ENCODE measurements at places on chromosomes 7 and 10. TPM values are rescaled to one million over a fixed set of nuclear protein-coding genes. Genes with fewer than 3 reads are reported as not detected.
A peak's percentile ranks its signal among the peaks of the same experiment; 100 is the strongest.

DNA sequence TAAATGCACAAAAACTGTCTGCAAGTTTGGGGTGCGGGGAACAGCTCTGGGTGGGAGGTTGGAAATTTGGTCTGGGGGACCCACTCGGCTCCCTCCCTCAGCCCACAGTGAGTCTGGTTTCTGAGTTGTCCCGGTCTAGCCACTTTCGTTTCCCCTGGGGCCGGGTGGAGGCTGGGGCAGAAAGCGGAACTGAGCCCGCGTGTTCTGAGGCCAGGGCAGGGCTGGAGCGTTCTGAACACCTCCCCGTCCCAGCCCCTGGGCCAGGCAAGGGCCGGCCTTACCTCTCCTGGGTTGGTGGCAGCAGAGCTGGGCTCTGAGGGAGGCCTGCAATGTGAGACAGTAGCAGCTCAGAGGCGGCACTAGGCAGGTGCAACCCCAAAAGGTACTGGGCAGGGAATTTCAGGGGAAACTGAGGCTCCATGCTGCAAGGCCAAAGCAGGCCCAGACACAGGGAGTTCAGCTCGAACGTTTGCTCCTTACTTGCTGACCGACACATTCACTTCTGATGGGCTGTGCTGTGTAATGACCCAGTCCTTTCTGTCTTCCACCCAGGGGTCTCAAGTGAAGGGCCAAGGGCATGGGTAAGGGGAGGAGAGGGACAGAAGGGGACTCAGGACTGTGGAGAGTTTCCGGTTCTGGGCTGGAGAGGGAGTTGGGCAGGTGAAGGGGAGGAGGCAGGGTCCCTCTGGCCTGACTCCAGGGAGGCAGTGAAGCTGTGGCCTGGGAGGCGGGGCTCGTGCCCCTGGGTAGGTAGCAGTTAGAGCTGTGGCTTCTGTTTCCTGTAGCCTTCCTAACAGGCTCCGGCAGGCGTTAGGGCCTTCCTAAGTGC lies 3.0 kb downstream of the IRF5 start:
- no peak for DNase-seq

GRCh38 chr10:113565364-113565763 lies 12.5 kb downstream of the HABP2 start:
- DNase-seq = peak; percentile 70

DNA sequence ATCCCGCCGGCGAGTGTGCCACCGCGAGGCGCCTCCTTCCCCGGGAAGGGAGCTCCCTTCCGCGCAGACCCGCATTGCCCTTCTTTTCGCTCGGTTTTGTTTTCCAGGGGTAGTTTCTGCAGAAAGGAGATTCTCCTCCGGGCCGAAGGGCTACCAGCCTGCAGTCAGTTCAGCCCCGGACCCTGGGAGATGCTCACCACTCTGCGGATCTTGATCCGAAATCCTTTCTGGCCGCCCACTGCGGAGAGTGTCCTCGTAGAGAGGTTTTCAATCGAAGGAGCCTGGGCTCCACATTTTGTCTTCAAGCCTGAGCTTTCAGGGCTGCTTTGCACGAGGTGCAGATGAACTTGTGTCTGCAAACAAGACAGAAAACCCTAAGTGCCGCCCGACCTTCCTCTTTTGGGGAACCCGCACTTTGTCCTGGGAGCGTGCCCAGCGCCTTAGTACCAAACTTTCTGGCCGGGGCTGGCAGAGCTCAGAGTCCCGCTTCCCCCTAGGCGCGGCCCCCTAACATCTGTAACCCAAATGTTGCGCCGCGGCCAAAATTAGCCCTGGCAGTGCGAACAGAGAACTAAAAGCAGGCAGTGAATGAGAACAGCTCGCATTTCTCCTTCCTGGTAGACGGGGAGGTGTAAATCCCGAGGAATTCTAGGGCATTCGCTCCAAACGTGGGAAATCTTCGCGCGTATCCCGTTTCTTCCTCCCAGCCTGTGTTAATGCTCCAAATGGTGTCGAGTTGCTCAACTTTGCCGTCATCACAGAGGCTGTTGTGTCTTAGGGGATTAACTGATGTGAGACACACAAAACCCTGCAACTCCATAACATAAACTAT lies 6.7 kb upstream of the EN2 start:
- peak; percentile 85 for DNase-seq

GRCh38 chr7:22255342-22255741 lies 101.6 kb downstream of the RAPGEF5 start:
- no peak for DNase-seq

DNA sequence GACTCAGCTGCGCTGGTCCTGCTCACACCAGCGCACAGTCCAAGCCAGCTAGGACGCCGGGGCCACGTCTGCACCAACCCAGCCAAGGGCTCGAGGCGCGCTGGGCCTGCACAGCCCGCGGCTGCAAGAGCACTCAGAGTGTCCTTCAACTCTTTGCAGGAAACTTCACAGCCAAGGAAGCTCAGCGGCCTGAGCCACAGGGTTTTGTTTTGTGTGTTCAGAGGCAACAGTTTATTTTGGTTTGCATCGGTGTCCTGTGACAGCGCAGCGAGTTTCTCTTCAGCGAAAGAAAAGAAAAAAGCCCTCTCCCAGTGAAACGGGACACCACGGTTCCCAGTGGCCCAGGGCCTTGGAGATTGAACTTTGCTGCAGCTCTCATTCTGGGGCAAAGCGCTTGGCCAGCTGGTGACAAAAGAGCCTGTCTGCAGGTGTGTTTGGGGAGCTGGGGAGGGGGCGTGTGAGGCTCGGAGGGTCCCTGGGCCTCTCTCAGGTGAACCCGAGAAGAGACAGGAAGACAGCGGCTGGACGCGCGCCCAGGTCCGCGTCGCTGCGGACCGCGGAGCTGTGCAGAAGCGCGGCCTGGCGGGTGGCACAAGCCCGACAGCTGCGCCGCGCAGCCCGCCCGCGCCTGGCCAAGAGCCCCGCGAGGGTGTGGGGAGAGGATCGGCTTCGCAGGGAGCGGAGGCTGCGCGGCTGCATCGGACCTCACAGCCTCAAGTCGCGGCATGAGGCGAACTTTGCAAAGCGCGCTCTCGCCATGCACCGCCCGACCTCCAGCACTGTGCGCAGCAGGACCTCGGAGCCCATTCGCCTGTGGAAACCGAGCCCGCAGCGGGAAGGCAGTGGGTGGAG lies 922 bp downstream of the CXCL12 start:
- DNase-seq = no peak

DNA sequence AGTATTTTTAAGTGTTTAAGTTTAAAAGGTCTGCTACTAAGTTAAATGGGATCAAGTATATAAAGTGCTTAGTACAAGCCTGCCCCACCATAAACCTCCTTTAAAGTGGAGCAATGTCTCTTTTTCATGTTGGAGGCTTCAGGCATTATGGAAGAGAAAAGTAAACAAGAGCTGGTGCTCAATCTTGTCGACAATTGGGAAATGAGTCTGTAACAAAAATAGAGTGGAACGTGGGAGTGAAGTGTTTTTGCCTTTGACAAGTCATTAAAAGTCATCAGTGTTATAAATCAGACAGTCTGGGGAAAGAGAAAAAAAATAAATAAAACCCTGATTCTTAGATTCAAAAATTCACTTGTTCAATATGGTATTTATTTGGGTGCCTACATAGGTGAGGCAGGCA lies 44.7 kb downstream of the DNAJC12 start:
- no peak for DNase-seq

DNA sequence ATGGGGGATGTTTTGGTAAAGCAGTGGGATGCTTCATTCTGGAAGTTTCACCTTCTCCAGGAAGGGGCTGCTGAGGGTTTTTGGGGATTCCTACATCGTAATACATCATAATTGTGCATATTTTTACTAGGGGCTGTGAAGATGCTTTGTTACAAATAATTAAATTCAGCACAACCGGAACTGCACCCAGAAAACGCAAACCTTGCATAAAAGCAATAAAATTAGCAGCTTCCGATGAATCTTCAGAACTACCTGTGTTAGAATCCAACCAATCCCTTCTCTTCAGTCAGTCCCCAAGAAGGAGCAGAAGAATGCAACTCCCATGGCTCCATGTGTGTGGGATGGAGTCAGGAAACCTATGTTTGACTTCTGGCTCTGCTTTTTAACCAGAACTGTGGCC lies 48.4 kb upstream of the HMX3 start:
- DNase-seq = no peak

DNA sequence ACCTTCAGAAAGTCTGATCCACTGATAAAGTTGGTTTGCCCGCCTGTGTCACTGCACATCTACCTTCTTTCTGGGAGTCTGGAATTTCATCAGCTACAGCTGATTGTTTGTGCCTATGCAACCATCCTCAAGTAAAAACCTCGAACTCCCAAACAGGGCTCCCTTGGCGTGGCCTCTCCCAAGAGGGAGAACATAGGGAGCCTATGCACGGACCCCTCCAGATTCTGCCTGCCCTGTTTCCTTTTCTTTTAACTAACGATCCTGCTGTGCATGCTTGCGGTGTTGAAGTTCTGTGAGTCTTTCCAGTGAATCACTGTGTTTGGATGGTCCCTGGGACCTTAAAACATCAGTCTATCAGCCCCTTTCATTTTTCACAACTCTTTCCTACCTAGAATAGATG lies 226.9 kb upstream of the SEMA3D start:
- DNase-seq = no peak

DNA sequence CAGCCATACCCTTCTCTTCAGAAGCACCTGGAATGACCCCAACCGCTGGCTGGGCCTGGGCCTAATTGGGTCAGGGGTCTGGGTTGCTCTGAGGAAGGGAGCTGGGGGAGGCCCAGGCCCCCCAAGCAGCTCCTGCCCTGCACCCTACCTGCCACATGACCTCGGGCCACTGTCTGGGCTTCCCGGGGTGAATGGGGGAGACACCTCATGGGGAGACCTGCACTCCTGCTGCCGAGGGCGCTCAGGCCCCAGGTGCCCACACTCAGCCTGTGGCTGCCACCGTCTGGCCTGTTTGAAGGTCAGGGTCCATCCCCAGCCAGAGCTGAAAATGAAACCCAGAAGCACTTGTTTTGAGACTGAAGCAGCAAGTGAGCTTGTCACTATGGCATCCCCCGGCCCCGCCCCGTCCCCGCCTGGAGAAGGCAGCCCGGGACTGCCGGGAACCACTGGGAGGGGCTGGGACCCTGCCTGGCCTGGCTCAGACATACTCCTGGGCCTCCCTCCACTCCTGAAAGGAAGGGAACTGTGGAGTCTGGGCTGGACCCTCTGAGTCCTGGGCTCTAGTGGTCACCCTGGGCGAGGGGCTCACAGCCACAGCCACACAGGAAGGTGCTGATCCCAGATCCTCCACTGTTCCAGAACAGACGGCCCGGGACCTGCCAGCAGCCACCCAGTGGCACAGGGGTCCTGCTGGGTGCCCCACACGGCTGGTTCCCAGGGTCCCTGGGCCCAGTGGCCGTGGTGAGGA lies 7.4 kb upstream of the MICALL2 start:
- DNase-seq = peak; percentile 29

DNA sequence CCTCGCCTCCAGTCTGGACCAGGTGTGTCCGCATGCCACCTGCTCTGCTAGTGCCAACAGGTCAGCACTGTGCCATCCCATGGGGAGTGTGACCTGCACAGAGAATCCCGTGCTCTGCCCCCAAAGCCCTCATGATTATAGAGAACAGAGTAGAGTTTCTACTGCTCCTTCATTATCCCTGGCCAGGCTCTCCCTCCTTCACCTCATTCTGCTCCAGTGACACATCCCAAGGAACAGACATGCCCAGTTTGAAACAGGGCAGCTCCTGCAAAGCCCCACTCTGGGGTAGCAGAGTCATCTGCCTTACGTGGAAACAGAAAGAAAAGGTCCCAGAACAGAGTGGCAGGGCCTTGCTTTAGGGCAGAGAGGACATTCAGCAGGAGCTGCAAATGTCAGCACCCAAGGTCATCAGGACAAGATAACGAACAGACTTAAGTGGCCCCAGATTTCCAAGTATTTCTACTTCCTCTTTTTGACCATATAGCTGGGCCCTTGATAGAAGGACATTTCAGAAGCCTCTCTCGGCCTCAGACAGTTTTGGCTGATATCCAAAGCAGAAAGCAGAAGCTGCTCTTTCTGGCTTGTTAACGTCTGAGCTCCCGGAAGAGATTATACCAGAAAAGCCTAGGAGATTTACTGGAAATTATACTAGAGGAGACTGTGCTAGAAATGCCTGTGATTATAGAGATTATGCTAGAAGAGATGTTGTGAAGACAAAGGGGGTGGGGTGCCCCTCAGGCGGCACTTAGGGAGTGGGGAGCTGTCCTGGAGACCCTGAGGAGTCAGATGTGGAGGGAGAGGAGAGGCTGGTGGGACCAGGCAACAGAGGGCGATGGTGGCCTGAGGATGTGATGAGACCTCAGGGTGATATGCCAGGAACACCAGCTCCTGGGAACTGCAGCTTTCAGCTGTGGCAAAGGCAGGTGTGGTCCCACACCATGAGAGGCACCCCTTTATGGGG lies 12.6 kb downstream of the TMEM176B start:
- no peak for DNase-seq

- no peak for DNase-seq
These were observed 55.3 kb downstream of the CH25H start for GRCh38 chr10:89151857-89152256.

DNA sequence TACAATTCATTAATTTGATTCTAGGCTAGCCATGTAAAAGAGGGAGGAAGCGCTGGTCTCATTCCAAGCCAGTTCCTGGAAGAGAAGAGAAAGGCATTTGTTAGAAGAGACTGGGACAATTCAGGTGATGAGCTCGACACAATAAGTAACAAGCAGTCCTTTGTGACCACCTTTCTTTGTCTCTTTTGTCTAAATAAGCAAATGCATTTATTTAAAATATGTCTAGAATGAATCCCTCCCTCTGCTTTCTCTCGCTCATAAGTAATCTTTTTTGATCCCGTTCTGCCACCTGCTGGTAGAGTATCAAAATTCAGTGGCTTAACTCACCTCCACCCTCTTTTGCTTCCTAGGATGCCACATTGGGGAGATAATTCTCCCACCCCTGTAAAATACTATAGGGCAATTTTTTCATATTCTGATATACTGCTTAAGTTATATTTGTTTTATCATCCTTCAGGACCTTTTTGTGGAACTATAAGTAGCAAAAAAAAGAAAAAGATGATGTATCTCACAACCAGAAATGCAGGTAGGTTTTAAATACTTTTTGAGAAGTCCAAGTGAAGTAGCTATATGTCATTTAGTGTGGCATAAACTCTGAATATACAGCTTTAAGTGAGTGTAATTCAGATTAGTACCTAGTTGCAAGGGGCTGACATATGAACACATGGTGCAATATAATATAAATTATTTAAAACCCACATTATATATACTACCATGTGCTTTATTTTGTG lies 91.5 kb downstream of the GSDME start:
- DNase-seq = peak; percentile 37

GRCh38 chr7:28955718-28956607 lies 2.2 kb downstream of the TRIL start:
- DNase-seq = no peak

DNA sequence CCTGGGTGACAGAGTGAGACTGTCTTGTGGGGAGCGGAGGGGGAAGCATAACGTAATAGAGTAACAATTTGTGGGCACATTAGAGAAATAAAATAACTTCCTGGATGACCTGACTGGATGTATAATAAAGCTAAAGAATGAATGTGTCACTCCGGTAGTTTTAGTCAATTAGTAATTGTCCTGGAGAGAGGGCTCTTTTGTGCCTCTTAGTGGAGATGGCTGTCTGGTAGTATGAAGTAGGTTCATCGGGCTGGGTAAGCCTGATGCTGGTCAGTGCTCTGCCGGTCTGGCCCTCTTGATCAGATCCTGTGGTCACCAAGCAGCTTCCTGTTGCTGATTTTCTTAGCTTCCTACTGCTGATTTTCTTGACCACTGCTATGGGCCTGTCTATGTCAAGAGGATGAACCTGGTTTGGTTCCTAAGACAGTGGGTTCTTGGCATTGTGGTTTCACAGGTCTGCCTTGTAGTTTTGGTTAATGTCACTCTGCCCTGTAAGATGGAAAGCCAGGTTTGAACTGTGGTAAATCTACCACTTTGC lies 34.1 kb downstream of the ZRANB1 start:
- no peak for DNase-seq

The PNLIPRP3 gene
- not detected for total RNA-seq

The WEE2 gene
- total RNA-seq = not detected

The SVOPL gene
- not detected for total RNA-seq

The PARD3 gene
- 58.7 TPM for total RNA-seq

The GRID1 gene
- not detected for total RNA-seq

The TMEM270 gene
- total RNA-seq = not detected

Measured in SJCRH30 (cell line).